Activated naive CD8-positive, alpha-beta T cell treated with anti-CD3 and anti-CD28 coated beads for 36 hours (primary cell): ENCODE measurements at places on chromosomes 16 and 17.

DNA sequence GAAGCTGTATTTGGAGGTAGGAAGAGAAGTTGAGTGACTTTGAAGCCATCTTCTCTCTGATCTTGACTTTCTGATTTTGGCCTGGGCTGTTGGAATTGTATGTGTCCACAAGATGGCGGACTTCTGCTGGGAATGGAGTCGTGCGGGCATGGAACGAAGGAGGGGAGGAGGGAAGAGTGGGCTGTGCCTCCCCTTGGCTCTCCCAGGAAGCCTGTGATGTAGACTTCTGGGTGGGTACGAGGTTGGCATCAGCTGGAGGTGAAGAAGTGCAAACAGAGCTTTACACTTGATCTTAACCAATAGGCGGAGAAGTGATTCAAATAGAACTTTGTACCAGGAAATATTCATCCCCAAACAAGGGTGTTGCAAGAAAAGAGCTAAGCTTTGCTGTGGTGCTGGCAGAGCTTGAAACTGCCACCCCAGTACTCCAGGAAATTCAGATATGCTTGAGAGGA lies 7.4 kb upstream of the TMEM220 start:
- H3K27ac ChIP-seq = no peak overlapping the region
- no peaks in the 10 kb centered on the region for H3K36me3 ChIP-seq
- DNase-seq = peak; percentile 37
- H3K27me3 ChIP-seq = no peaks in the 10 kb centered on the region
- no peak overlapping the region for H3K4me3 ChIP-seq

DNA sequence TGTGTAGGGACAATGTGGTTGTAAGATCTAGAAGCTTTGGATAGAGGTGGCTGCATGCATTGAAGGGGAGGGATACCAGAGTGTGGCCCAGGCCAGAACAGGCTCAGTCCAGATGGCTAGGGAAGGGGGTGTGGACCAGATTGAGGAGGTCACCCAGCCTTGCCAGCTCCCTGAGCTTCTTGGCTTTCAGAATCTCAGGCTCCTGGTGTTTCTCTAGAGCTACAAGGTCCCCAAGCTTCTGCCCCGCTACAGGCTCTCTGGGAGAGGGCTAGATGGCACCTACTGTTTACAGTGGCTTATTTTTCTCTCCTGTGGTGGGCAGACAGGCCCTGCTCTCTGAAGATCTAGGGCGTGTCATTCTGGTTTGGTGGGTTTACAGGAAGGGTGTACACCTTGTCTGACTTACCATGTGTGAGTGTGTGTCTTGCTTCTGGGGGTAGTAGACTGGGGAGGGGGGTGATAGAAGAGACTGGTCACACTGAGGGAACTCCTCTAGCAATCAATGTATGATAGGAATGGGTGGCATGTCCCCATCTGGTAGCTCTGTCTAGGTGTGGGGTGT lies 1.1 kb downstream of the RARA start:
- H3K36me3 ChIP-seq = peaks cover 4% of the 10 kb centered on the region
- H3K27ac ChIP-seq = no peak overlapping the region
- no peak for DNase-seq
- no peak overlapping the region for H3K4me3 ChIP-seq
- H3K4me1 ChIP-seq = peaks cover 56% of the 10 kb centered on the region
- H3K27me3 ChIP-seq = no peaks in the 10 kb centered on the region

DNA sequence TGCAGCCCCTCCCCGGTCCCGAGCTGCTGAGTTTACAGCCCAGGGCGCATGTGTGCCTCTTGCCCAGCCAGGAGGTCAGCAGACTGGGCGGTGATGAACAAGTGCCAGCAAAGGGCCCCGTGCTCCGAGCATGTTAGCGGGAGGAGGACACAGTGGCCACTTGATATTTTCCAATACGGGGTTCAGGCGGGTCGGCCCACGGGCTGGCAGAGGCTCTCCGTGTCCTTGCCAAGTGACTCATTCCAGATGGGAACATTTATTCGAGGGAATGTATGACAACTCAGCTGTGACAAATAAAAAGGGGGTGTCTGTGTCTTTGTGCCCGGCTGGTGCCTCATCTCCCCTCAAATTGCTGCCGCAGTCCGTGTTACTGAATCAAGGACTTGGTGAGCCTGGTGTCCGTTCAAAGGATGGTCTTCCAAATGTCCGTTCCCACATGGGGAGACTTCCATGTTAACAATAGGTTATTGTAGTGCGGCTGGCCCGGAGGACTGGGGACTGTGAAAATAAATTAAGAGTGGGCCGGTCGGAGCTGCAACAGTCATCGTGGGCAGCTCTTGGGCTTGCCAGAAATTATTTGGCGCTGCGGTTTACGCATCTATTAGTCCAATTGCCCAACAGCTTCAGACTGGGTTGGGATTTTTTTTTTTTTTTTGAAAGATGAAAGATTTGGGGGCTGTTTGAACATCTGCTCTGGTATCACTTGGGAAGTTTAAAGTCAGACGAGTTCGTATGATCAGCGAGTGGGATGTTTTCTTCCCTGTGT lies 174.0 kb upstream of the CIBAR2 start:
- no peaks in the 10 kb centered on the region for H3K27me3 ChIP-seq
- H3K4me3 ChIP-seq = no peak overlapping the region
- H3K27ac ChIP-seq = no peak overlapping the region
- no peaks in the 10 kb centered on the region for H3K36me3 ChIP-seq

DNA sequence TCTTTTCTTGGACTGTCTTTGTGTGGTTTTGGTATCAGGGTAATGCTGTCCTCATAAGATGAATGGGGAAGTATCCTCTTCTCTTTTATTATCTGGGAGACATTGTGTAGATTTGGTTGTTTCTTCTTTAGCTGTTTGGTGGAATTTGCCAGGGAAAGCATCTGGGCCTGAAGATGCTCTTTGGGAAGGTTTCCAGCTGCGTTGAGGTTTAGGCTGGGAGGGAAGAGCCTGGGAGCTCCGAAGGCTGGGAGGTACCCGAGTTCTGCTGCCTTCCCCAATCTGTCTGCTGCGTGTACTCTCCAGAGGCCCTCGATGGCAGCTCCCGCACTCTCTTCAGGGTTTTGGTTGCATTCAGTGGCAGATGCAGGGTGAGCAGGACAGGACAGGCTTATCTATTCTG lies 25.6 kb upstream of the CRISPLD2 start:
- DNase-seq = no peak
- H3K4me3 ChIP-seq = no peak overlapping the region
- peaks cover 3% of the 10 kb centered on the region for H3K36me3 ChIP-seq
- H3K27me3 ChIP-seq = no peaks in the 10 kb centered on the region
- H3K4me1 ChIP-seq = no peaks in the 10 kb centered on the region

DNA sequence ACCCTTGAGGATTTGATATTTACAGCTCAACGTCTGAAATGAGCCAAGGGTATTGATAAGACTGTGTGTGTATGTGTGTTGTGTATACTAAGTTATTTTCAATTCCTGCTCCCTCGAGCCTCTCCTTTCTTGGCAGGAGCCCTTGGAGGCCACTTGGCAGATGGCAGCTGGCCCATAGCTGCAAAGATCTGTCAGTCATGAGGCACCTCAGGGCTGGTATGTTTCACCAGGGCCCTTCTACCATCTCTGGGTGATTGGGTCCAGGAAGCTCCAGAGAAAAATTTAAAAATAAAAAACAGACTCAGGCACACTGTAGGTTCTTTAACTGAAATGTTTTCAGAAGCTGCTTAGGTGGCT lies 355.7 kb downstream of the HAPSTR1 start:
- no peak overlapping the region for H3K27ac ChIP-seq
- no peak for DNase-seq
- H3K27me3 ChIP-seq = peaks cover 20% of the 10 kb centered on the region
- no peaks in the 10 kb centered on the region for H3K4me1 ChIP-seq
- H3K4me3 ChIP-seq = no peak overlapping the region
